Lung microvascular endothelial cell (primary cell): ENCODE measurements at places on chromosomes 3 and 15. TPM values are rescaled to one million over a fixed set of nuclear protein-coding genes. Genes with fewer than 3 reads are reported as not detected.

The INSYN1 gene
- total RNA-seq: under 0.01 and 0.22 TPM in 2 replicates

The SHC4 gene
- total RNA-seq: under 0.01 and 0.22 TPM in 2 replicates

The NTRK3 gene
- total RNA-seq: not detected in 2 replicates

The FOXB1 gene
- not detected in 2 replicates for total RNA-seq

The SLC15A2 gene
- under 0.01 and 0.20 TPM in 2 replicates for total RNA-seq

The AGTR1 gene
- total RNA-seq: not detected in 2 replicates

The STRIT1 gene
- not detected in 2 replicates for total RNA-seq
